ENCODE measurements at places on chromosomes 5 and 9.

GRCh38 chr5:97127727-97128126, 14.7 kb downstream of the LIX1 start:
- no peak for DNase-seq

DNA sequence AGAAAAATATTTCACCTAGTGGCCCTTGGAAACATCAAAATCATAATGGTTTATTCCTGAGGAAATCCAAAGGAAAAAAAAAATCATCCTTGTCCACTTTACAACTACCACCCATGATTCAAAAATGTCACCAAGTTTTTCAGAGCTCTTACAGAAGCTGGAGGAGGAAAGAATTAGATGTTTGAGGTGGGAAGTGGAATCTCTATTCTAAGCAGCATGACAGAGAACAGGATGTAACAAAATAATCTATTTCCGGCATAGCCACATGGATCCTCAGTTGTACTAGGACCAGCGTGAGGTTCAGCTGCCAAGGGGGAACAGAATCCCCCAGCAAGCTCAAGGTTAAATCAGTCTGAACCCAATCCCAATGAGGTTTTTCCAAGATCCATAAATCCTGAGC, 40.2 kb downstream of the FBXW11 start:
- no peak for DNase-seq

DNA sequence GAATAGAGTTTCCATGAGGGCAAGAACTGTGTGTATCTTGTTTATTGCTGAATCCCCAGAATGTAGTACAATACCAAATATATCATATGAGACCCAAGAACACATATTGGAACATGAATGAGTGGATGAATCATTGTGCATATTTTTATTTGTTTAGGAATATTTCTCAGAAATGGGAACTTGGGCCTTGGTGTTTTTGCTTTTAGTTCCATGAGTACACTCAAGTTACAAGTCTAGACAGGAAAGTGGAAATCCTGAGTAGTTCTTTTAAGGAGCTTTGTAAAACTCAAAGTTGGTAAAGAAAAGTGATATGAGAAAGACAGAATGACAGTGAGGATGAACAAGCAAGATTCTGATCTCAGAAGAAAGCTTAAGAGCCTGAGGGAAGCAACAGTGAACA, 647.0 kb downstream of the EFNA5 start:
- DNase-seq: no peak

DNA sequence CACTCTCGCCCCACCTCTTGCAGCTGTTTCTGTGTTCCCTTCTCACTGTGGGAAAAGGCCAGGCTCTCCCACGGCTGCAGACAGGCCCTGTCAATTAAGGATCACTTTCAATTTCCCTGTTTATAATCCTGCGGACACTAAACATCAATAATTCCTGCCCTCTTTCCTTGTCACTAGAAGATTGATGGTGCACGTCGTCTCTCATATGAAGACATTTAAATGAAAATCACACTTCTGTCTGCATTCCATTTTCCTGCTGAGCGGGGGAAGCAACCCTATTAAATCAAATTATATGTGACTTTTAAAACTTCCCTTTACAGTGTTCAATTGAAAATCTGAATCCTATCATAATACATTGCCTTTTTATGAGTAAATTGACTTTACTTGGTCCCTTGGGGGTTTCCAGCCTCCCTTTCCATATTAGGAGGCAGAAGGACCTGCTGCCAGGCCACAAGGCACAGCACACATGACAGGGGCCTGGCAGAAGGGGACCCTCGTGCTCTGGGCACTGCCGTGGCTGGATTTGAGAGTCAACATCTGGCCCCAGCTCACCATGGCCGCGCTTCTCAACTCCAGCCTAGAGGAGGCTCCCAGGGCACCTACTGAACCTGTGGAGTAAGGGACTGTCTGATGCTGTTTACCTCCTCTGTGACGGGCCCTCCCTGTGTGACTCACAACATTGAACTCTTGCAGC, 311.0 kb upstream of the IRX4 start:
- DNase-seq: no peak

- DNase-seq: no peak
Observed at GRCh38 chr5:62330302-62330701, 24.3 kb downstream of the KIF2A start.

DNA sequence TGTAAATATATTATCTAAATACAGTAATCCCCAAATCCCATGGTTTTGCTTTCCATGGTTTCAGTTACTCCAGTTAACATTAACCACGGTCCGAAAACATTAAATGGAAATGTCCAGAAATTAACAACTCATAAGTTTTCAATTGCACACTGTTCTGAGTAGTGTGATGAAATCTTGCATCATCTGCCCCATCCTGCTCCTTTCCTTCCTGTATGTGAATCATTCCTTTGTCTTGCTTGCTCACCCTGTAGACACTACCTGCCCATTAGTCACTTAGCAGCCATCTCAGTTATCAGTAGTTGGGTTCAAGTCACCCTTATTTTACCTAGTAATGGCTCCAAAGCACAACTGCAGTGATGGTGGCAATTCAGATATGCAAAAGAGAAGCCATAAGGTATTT, 1568.5 kb upstream of the WWC1 start:
- peak; percentile 48 for DNase-seq

DNA sequence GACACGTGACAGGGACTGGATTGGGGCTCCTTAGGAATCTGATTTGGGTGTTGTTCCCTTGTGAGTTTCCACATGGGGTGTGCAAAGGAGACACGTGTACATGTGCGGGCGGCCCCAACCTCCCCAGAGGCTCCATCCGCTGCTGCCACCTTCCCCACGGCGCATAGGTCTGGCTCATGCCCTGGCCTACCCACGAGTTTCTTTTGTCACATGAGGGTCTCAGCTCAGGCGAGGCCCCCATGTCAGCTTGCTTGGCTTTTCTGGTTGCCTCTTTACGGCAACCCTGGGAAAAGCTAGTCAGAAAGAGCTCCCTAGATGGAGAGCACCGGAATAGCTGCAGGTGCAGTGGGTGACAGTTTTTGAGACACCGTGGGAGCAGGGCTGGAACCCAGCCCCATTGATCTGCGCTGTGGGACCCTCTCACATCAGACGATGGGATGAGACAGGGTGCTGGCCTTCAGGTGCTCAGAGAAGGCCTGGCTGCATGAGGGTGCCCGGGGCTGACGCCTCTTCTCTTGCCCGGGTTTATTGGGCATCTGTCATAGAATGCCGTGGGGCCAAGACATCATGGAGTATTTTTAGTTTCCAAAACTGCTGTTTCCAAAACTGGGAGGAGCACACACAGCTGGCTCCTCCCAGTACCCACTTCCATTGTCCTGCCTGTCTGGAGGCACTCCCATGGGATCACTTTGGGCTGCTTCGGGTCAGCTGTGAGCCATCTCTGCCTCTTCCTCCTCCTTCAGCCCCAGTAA, 107.8 kb downstream of the WNK2 start:
- no peak for DNase-seq

DNA sequence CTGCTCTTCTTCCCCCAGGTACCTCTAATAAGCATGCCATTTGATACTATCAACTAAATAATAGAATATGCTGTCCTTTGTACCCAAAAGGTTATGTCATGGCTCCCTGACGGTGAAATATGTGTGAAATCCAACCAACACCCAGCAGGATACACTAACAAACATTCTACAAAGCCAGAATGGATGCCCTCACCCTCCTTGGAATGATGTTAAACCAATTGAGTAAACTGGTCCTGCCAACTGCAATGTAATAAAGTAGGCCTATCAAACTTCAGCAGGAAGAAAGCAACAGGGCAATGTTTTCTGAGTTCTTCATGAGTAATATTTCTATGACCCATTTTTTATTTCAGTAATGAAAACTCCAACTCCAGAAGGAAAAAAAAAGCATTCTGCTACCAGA, 24.9 kb downstream of the RGMB start:
- DNase-seq: no peak

DNA sequence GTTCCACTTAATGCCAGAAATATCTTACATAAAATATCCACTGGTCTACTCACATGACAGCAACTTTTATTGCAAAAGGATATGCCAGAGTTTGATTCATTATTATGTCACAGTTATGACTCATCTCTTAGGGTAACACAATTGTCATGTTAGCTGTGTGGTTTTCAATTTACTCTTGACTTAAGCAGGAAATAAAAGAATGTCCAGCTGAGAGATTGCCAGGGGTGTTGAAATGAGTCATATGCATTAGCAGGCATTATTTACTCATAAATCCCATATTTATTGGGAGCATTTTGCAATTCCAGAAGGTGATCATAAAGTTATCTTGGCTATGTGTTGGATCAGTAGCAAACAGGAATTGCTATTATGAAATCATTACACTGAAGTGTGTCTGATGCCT, 1164.6 kb upstream of the CDH18 start:
- DNase-seq: peak; percentile 59

- DNase-seq: no peak
Observed at GRCh38 chr5:42250-42649, 49.7 kb upstream of the PLEKHG4B start.

GRCh38 chr5:38816083-38817030, 29.5 kb upstream of the OSMR start:
- DNase-seq: no peak

DNA sequence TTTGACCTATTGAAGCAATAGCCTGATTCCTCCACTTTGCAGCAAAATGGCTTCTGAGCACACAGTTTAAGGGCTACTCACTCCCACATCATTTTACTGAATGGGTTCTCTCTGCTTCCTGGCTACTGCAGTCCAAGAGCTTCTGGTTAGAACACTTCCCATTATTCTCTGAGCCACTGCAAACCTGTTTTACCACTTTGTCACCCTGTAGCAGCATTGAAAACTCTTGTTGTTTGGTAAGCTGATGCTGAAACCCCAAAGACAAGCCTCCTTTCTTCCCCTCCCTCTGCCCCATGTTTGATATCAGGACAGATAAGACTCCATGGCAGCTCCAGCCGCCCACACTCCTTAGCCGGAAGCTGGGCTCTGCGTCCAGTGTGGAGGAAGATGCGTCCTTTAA, 84.4 kb upstream of the RARS1 start:
- no peak for DNase-seq

- DNase-seq: no peak
Observed at GRCh38 chr9:27344776-27345175, 47.8 kb upstream of the EQTN start.

GRCh38 chr5:138951091-138951985, 76.2 kb upstream of the LRRTM2 start:
- no peak for DNase-seq

- DNase-seq: peak; percentile 88
Observed at GRCh38 chr5:60522292-60522905, 177.6 kb downstream of the DEPDC1B start.

- DNase-seq: no peak
Observed at GRCh38 chr5:87872986-87873385, 395.7 kb downstream of the TMEM161B start.

GRCh38 chr9:27856054-27856453, 282.8 kb upstream of the C9orf72 start:
- DNase-seq: no peak

- DNase-seq: no peak
Observed at GRCh38 chr9:37060833-37061232, 26.8 kb upstream of the PAX5 start.

- DNase-seq: no peak
Observed at GRCh38 chr9:73199886-73200285, 48.2 kb downstream of the ANXA1 start.

- DNase-seq: no peak
Observed at GRCh38 chr9:136412962-136413361, 2.5 kb downstream of the PMPCA start.

DNA sequence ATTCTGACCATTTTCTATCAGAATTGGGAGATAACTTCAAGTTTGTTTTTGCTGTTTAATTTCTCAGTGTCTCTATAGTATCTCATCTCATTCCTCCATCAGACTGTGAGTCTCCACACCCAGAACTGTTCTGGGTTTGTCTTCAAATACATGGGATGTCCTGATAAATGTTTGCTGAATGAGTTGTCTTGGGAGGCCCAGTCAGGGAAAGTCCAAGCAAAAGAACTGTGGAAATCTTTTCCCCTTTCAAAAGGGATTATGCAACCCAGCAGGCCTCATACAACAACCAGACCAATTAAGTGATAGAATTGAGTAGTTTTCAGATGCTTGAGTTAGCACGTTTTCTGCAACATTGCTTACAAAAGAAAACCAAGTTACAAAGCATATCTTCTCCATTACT, 324.4 kb downstream of the BRINP1 start:
- peak; percentile 31 for DNase-seq

DNA sequence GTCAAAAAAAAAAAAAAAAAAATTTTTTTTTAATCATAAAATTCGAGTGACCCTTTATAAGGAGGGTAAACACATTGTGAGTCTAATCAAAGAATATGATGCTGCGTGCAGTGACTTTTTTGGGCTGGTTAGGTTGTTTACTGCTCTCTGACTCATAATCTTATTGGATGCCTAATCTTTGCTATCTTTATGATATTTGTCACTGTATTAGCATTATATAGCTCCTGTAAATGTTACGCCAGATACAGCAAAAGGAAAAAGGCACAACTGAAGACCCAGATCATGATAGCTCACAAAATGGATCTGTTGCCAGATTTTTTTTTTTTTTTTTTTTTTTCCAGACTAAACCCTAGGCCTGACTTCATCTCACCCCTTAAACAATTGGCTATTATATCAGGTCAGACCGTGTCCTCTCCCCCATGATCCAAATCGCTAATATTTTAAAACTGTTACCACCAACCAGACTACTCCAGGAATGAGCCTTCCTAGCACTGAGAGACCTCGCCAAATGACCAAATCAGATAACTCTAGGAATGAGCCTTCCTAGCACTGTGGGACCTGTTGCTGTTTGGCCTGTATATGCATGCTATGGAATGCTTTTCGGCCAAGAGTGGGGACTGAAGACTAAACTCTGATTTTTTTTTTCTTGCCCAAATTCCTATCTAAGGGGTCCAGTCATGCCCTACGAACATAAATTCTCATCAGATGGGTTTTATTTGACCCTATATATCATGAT, 131.7 kb upstream of the MYO10 start:
- no peak for DNase-seq

DNA sequence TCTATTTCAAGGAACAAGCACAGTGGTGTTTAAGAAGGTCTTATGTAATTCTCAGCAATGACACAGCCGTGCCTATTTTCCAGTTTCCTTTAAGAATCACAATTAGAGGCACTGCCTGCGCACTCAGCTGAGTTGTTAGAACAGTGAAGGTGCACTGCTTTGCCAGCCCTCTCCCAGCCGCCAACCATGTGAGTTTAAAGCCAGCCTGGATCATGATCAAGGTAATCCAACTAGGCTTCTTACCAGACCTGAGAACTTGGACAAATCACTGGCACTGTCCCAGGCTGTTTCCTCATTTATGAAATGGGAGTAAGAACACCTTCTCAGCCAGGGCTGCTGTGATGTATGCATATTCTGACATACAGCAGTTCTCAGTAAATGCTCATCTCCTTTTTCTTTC, 99.6 kb downstream of the ASTN2 start:
- DNase-seq: no peak

- DNase-seq: no peak
Observed at GRCh38 chr5:148922606-148923005, 96.2 kb downstream of the ADRB2 start.
